Nephron progenitor cell (in vitro differentiated cells): ENCODE measurements at places on chromosomes 7 and 10.

DNA sequence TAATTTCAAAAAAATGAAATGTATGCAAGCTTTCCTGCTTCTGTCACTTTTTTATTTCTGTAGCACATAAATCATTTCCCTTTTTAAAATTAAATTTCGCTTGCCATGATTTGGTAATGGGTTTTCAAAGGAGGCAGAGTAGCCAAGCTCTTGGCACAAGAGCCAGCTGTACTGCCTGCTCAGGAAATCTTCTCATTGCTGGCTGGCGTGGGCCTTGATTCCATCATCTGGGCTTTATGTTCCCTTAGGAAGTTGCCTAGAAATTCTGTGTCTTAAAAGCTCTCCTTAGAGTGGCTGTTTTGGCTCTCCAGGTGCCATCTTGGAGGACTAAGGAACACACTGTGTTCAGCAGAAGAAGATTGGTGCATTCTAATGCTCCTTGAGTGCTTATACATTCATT lies 107.4 kb downstream of the ARID5B start:
- DNase-seq, result no peak

GRCh38 chr7:44911911-44912310 lies 26.6 kb upstream of the PURB start:
- DNase-seq, result no peak

GRCh38 chr7:82542665-82543064 lies 99.1 kb upstream of the CACNA2D1 start:
- DNase-seq, result no peak

DNA sequence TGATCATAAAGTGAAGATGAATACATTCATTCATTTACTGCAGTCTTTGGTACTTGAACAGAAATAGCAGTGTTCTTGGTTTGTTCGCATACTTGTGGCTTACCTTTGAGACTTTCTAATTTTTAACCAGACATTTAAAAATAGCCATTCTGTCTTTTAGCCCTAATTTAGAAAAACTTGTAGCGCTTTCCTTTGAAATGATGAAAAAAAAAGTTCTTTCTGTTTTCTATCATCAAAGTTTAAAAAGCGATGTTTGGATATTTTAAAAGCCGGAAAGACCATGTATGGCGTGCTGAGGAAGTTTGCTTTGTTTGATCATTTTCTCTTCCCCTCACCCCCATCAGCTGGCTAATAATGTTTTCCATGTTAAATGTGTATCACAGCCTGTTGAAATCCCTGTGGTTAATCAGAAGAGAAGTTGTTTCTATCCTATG lies 116.3 kb downstream of the CUX1 start:
- DNase-seq, result no peak

DNA sequence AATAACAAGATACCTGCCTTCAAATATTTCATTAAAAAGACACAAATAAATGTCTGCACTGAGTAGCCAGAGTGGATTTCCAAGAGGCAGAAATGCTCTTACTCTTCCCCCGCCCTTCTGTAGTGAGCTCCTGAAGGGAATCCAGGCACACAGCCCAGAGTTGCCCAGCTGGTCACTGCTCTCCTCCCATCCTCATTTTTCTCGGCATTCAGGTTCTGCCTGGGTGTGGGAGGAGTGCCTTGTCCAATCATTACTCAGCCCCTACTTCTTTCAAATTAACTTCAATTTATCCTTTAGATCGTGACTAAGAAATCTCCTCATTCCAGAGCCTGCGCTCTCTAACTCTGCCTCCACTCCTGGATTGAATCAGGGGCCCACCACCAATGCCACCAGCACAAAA lies 12.2 kb downstream of the CCDC6 start:
- DNase-seq, result no peak

DNA sequence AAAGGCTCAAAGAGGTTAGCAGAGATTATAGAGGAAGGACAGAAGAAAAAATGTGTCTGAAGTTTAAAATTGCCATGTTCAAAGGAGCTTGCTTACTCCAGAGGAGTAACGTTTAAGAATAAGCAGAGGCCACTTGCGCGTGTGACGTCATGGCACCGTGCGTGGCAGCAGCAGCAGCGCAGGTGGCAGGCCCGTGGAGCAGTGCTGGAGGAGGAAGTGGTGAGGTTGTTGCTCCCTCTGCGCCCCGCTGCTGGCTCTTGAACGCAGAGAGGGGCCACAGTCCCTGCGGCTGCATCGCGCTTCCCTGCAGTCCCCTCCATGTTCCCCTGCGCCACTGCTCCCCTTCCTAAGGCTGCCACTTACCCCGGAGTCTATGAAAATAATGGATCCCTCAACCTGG lies 37.5 kb downstream of the GDI2 start:
- no peak for DNase-seq

- DNase-seq, result no peak
Observed at GRCh38 chr7:80895056-80895455, 23.8 kb downstream of the SEMA3C start.

- DNase-seq, result no peak
Observed at GRCh38 chr7:158430308-158431034, 157.2 kb downstream of the PTPRN2 start.

DNA sequence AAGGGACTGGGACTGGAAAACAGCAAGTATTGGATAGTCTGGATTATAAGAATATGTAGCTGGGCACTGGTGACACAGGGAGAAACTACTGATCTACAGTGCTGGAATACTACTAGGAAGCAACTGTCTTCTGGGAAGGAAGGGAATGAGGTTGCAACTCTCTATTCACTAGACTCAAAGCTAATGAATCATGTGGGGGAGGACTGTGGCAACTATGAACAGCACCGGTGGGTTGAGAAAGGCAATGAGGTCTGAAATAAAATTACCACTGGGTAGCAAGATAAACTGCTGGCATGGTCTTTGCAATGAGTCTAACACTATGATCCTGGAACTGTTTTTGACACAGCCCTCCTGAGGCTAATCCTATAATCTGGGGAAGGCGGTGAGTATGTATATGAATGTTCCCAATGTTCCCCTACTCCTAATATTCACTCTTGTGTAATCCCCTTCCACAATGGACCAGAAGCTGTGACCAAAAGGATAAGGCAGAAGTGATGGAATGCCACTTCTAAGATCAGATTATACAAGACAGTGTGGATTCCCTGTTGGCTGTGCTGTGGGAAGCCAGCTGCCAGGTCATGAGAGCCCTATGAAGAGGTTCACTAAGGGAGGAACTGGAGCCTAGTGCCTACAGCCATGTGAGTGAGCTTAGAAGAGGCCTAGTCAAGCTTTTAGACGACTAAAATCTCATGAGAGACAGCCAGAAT lies 101.3 kb upstream of the DNAJB12 start:
- DNase-seq, result no peak

DNA sequence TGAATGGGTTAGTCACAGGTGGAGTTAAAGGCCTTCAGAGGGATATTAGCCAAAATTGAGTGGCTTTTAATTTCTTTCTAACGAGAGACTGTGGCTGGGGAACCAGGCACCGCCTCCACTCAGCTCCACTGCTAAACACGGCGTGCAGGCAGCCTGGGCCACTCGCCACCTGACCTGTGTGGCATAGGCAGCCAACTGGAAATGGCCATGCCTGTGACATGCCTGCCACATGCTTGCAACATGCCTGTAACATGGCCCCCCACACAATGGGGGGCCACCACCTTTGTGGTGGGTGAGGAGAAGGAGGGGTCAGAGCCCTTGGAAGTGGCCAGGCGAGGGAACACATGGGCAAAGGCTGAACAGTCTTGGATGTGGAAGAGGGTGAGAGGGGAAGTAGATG lies 60.1 kb upstream of the PAX2 start:
- no peak for DNase-seq
